Osteocyte (in vitro differentiated cells): ENCODE measurements at places on chromosomes 16 and 17. TPM values are rescaled to one million over a fixed set of nuclear protein-coding genes. Genes with fewer than 3 reads are reported as not detected.

DNA sequence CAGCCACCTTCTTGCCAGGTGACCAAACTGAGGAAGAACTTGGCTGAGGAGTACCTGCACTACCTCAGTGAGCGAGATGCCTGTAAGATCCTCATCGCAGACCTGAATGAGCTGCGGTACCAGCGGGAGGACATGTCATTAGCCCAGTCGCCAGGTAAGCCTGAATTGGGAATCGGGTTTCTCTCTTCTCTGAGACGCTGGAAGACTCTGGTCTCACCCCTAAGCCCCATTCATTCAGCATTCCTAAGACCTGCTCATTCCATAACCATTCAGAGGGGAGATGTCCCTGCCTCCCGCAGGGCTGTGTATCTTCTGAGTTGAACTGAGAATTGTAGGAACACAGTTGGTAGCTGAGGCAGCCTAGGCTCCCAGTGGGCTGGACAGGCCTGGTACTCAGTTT is 17.0 kb upstream of the THAP11 start:
- no peak overlapping the region for H3K27ac ChIP-seq
- H3K36me3 ChIP-seq: peaks cover 10% of the 10 kb centered on the region
- H3K4me1 ChIP-seq: no peaks in the 10 kb centered on the region
- no peaks in the 10 kb centered on the region for H3K27me3 ChIP-seq
- DNase-seq: no peak

GRCh38 chr16:11147754-11148444 is 108.1 kb downstream of the SOCS1 start:
- no peaks in the 10 kb centered on the region for H3K27me3 ChIP-seq
- H3K36me3 ChIP-seq: peaks cover 11% of the 10 kb centered on the region
- no peaks in the 10 kb centered on the region for H3K4me1 ChIP-seq
- DNase-seq: no peak

GRCh38 chr17:32746280-32746679 is 130.6 kb downstream of the MYO1D start:
- H3K27me3 ChIP-seq: no peaks in the 10 kb centered on the region
- H3K36me3 ChIP-seq: no peaks in the 10 kb centered on the region
- DNase-seq: no peak
- H3K27ac ChIP-seq: no peak overlapping the region
- no peaks in the 10 kb centered on the region for H3K4me1 ChIP-seq

GRCh38 chr16:26961459-26961858 is 105.3 kb upstream of the C16orf82 start:
- no peaks in the 10 kb centered on the region for H3K36me3 ChIP-seq
- H3K27me3 ChIP-seq: no peaks in the 10 kb centered on the region
- no peaks in the 10 kb centered on the region for H3K4me1 ChIP-seq
- DNase-seq: no peak

- H3K4me3 ChIP-seq: no peak overlapping the region
- H3K27me3 ChIP-seq: peaks cover 3% of the 10 kb centered on the region
- H3K36me3 ChIP-seq: no peaks in the 10 kb centered on the region
- DNase-seq: no peak
- no peaks in the 10 kb centered on the region for H3K4me1 ChIP-seq
Measured at GRCh38 chr17:74096456-74096855, 107.0 kb upstream of the RPL38 start.

DNA sequence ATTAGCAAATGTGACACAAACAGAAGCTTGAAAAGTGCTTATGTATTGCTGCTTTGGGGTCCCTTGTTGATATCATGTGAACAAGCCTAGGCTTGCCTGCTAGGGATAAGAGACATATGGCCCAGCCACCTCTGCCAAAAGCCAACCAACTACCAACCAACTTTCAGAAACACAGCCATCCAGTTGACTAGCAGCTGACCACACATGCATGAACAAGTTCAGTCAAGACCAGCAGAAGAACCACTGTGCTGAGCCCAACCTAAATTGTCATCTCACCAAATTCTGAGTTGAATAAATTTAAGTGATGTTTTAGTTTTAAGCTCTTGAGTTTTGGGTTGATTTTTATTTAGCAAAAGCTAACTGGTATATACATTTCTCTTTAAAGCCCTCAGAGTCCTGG is 3.5 kb downstream of the ERN2 start:
- H3K27me3 ChIP-seq: peaks cover 28% of the 10 kb centered on the region
- no peak for DNase-seq
- no peak overlapping the region for H3K4me3 ChIP-seq
- no peaks in the 10 kb centered on the region for H3K36me3 ChIP-seq
- no peak overlapping the region for H3K27ac ChIP-seq

GRCh38 chr17:67600408-67600807 is 117.3 kb upstream of the NOL11 start:
- no peak overlapping the region for H3K27ac ChIP-seq
- no peak overlapping the region for H3K4me3 ChIP-seq
- H3K4me1 ChIP-seq: peaks cover 8% of the 10 kb centered on the region
- H3K36me3 ChIP-seq: peaks cover 5% of the 10 kb centered on the region

DNA sequence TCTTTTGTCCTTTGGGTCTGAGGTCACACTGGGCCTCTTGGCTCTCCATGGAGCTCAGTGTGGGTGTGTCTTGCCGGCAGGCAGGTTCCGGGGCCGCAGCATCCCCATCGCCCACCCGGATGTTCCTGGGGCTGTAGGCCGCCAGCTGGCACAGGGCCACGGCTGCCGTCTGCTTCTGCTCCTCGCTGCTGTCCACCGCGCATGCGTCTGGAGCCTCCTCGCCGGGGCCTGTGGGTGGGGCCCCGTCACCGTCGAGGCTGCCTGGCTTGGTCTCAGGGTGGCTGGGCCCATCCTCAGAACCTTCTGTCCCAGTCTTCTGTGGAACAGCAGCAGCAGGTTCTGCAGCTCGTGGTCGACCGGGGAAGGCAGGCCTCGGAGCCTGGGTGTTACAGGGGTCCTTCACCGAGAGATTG is 9.6 kb downstream of the ZNF750 start:
- H3K4me3 ChIP-seq: no peak overlapping the region
- H3K4me1 ChIP-seq: peaks cover 2% of the 10 kb centered on the region
- no peak overlapping the region for H3K27ac ChIP-seq
- DNase-seq: no peak

GRCh38 chr17:83203073-83203471 is 123.7 kb downstream of the METRNL start:
- peaks cover 61% of the 10 kb centered on the region for H3K4me1 ChIP-seq
- no peaks in the 10 kb centered on the region for H3K27me3 ChIP-seq
- H3K27ac ChIP-seq: peak overlapping the region; percentile 82

DNA sequence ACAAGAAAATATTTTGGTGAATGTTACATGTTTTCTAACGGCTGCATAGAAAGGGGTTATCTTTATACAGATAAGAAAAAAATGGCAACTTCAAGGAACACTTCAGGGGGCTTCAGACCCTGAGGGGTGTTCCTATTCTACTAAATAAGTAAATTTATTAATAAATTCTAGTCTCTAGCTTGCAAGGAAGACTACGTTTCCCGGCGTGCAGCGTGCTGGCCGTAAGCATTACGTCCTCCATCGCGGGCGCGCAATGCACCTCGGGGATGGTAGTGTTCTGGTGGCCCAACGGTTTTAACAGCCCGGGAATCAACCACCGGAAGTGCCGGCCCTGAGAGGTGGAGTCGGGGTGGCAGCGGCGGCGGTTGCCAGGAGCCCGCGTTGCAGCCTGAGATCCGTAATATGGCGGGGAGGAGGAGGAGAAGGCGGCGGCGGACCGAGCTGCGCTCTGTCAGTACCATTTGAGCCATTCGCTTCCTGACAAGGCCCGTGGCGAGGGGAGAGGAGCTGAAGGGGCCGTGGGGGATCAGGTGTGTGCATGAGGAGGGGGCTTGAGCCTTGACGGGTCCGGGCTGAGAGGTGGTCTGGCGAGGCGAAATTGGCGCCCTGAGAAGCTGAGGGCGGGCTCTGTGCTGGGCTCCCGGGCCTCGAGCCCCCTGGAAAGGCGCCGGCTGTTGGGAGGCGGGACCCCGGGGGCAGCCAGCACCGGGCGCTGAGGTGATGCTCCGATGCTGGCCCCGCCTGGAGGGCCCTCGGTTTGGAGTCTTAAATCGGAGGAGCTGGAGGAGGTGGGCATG is at the start of gene CCP110:
TSS of gene CCP110 (plus strand) at position 384 of the 797 bp plus-strand sequence. CDS start 3,940 bp downstream, outside the sequence.
- H3K27ac ChIP-seq: peak within 1 kb of the TSS; percentile 96
- DNase-seq: peak; percentile 98
- no peaks in the 10 kb centered on the region for H3K27me3 ChIP-seq
- H3K36me3 ChIP-seq: peaks cover 7% of the 10 kb centered on the region
- H3K4me3 ChIP-seq: peak within 1 kb of the TSS; percentile 99

- no peaks in the 10 kb centered on the region for H3K27me3 ChIP-seq
- DNase-seq: no peak
- H3K36me3 ChIP-seq: no peaks in the 10 kb centered on the region
- no peaks in the 10 kb centered on the region for H3K4me1 ChIP-seq
- no peak overlapping the region for H3K27ac ChIP-seq
Measured at GRCh38 chr16:12951392-12951791, 50.0 kb downstream of the SHISA9 start.

DNA sequence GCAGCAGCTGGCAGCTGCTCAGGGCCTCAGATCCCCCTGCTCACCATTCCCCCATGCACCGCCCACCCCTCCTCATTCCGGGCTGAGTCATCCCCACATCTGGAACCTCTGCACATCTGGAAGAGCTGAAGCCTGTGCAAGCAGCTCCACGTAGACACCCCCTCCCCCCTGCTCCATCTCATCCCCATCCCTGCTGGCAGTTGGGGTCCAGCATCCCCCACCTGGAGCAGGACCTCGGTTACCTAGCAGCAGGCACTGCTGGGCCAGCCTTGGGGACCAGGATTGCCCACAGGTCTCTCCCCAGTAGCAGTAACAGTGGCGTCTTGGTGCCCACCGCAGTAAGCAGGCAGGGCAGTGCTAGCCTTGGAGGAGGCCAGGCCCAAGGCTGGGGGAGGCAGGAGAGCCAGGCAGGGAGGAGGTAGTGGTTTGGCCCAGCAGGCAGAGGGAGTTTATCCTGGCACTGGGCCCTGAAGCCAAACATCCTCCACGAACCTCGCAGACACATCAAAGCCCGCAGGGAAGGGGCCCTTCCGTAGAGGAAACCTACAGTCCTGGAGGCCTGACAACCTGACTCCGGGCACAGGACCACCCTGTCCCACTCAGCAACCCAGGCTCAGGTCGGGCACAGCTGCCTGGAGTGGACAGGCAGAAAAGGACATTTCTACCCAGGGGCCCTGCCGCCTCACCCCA is 7.7 kb upstream of the TMEM92 start:
- peaks cover 98% of the 10 kb centered on the region for H3K4me1 ChIP-seq
- H3K27ac ChIP-seq: peak overlapping the region; percentile 96
- DNase-seq: peak; percentile 92
- H3K27me3 ChIP-seq: no peaks in the 10 kb centered on the region

GRCh38 chr17:15009087-15009486 is 256.0 kb downstream of the PMP22 start:
- H3K4me3 ChIP-seq: no peak overlapping the region
- H3K27me3 ChIP-seq: peaks cover 8% of the 10 kb centered on the region
- H3K27ac ChIP-seq: no peak overlapping the region
- H3K36me3 ChIP-seq: no peaks in the 10 kb centered on the region
- H3K4me1 ChIP-seq: peaks cover 32% of the 10 kb centered on the region
- no peak for DNase-seq

DNA sequence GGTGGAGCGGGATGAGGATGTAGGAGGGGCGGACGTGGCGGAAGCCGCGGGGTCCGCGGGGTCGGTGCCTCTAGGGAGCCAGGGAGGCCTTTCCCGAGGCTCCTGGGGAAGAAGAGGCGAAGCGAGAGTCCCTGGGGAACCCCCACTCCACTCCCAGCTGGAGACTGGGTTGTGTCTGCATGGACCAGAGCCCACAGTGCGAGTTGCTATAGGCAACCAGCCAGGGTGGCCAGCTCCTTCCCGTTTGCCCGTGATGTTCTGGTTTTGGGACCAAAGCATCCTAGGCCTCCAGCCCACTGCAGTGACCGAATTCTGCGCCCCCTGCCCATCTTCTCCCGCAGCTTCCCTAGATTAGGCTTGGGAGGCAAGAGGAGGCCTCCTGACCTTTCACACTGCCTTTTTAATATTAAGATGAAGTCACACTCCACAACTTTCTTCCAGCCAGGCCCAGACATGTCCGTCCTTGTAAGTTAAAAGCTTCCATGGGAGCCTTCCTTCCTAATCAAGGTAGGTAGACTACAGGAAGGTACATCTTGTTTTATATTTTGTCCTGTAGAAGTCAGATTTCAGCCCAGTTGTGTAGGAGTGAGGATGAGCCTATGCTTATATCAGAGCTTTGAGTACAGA is 469 bp downstream of the AMZ2 start:
- peak overlapping the region; percentile 95 for H3K4me3 ChIP-seq
- peaks cover 17% of the 10 kb centered on the region for H3K4me1 ChIP-seq
- no peak for DNase-seq
- peak overlapping the region; percentile 96 for H3K27ac ChIP-seq

- H3K27me3 ChIP-seq: peaks cover 2% of the 10 kb centered on the region
- no peak overlapping the region for H3K27ac ChIP-seq
- no peaks in the 10 kb centered on the region for H3K36me3 ChIP-seq
- H3K4me1 ChIP-seq: no peaks in the 10 kb centered on the region
Measured at GRCh38 chr17:56880133-56880532, 33.7 kb downstream of the TRIM25 start.

The LGALS9B gene
- not detected in 2 replicates for total RNA-seq

The GPR142 gene
- total RNA-seq: not detected in 2 replicates

The TPPP3 gene
- 1.4 and 1.5 TPM in 2 replicates for total RNA-seq

The TNFRSF17 gene
- total RNA-seq: not detected in 2 replicates

The MAP3K14 gene
- 12.7 and 13.2 TPM in 2 replicates for total RNA-seq

The UNKL gene
- 28.4 and 34.4 TPM in 2 replicates for total RNA-seq

The GABARAPL2 gene
- 84.6 and 90.3 TPM in 2 replicates for total RNA-seq
